CD4-positive, alpha-beta T cell treated with Interleukin-6 at 100 ng/mL for 8 hours (primary cell): ENCODE measurements at places on chromosomes 6 and 20.

- no peak for DNase-seq
These were observed 1407.6 kb downstream of the EPHA7 start for GRCh38 chr6:92011681-92012245.

GRCh38 chr6:109009962-109010704, 84.5 kb downstream of the SESN1 start:
- DNase-seq = no peak

DNA sequence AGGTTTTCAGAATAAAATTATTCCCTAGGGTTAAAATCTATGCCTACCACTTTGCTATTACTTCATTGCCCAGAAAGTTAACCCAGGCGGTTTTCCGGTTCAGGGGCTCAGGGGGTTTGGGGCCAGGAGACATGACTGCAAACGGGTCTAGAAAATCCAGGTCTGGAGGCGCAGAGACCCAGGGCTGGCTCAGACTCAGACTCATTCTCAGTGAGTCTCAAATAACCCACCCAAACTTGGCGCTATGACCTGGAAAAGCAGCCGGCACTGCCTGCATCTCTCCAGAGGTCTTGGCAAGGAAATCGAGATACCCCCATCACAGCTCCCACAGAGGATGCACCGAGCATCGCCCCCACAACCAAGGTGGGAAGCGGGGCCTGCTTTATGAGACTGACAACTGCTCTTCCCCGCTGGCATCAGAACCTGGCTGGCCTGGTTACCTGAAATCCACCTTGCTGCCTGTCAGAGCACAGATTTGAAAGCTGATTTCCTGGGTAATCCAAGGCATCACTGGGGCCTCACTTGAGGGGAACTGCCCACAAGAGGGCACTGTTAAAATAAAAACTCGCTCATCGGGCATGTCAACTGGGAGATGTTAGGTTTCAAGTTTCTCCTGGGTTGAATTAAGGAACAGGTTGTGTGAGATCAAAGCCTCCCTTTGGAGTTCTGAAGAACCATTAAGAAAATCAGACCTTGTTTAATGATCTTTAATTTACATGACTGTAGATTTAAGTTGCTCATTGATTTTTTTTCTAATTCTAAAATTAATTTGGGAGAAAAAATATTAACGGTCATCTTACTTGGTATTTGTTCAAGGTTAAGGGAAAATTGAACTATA, 55.1 kb downstream of the KIF16B start:
- DNase-seq = no peak

DNA sequence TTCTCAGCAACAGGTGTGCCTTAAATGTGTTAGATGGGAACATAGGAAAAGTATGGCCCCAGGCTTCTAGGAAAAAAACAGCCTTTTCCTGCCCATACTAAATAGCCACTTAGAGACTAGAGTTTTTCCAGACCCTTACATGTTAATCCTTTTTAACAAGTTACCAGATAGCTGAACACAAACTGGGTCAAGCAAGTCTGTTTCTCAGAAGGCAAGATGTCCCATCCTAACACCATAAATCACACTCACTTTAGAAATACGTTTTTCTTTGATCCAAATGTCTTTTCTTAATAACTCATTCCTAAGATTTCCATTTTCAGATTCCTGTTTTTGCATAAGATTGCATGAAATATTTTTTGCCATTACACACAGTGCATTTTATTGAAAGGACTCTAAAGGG, 241.3 kb downstream of the KCNQ5 start:
- DNase-seq = no peak

DNA sequence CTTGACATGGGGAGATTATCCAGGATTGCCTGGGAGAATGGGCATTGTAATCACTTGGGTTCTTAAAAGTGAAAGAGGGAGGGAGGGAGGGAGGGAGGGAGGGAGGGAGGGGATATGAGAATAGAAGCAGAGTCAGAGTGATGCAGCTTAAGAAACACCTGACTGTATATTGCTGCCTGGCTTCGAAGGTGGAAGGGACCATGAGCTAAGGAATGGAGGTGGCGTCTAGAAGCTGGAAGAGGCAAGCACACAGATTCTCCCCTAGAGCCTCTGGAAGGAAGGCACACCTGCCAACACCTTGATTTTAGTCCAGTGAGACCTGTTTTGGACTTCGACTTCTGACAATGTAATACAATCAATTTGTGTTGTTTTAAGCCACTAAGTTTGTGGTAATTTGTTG, 78.4 kb downstream of the PRL start:
- no peak for DNase-seq

DNA sequence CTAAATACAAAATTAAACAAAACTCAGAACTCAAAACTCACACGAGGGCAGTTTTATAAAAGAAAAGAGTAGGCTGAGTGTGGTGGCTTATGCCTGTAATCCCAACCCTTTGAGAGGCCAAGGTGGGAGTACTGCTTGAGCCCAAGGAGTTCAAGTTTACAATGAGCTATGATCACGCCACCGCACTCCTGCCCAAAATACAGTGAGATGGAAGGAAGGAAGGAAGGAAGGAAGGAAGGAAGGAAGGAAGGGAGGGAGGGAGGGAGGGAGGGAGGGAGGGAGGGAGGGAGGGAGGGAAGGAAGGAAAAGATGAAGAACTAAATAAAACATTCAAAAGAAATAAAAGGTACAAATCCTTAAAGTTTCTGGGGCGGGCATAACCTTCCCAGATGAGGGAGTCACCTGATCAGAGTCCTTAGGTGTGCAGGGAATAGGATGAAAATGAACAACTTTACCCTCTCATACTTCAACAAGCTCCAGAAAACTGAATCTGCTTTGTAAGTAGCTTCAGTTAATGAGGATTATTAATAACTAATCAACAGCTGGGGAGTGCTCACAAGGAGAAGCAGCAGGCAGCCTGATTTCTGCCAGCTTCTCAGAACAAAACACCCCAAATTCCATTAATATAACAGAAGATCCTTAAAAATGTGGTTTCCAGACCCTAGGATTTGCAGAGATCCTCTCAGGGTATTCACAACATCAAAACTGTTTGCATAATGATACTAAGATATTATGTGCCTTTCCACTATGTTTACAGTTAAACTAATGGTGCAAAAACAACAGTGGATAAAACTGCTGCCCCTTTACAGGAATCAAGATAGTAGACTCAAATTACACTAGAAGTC, 21.8 kb downstream of the LMBRD1 start:
- DNase-seq = no peak

- peak; percentile 68 for DNase-seq
These were observed 10.7 kb downstream of the DLL1 start for GRCh38 chr6:170279977-170280688.

DNA sequence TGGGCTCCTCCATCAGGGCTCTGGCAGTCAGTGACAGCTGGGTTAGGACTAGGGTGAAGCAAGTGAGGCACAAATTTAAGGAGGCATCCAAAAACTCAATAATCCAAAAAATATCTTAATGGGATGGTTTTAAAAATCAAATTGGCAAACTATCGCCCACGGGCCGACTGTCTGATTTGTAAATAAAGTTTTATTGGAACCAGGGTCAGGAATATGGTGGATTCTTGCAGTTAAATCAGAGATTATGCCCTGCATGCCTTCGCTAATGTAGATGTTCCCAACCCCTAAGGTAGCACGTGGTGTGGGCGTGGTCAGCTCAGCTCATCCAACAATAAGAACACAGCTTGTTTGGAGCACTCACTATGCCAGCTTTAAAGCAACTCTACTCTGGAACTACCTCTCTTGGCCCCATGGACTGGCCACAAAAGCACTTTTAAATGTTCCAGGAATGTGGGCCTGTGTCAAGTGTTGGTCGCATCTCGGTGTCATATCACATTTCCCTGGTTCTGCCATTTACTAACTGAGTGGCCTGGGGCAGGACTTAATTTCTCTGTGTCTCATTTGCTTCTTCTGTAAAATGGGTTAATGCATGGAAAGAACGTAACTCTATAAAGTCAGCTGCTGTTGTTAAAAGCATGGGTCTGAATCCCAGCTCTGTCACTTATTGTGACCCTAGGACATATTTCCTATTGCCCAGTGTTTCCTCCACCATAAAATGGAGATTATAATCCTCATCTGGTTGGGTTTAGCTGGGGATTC, 7.0 kb downstream of the TP53RK start:
- DNase-seq = no peak
